ENCODE measurements at places on chromosomes 2 and 18.

DNA sequence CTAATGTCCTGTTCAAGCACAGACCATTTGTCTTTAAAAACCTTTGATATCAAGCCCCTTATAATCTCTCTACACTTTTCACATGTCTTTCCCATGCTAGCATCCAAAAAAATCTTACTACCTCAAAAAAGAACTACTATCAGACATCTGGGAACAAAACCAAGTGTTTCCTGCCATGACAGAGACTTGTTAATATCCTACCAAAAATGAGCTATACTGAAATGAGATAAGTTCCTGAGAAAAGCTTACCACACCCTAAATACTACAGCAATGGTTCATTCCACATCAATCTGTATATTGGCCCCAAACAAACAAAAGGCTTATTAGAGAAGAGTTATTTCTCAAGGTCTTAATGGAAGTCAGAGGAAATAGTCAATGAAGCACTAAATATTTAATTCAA, 230.1 kb downstream of the DYM start:
- DNase-seq, result no peak

DNA sequence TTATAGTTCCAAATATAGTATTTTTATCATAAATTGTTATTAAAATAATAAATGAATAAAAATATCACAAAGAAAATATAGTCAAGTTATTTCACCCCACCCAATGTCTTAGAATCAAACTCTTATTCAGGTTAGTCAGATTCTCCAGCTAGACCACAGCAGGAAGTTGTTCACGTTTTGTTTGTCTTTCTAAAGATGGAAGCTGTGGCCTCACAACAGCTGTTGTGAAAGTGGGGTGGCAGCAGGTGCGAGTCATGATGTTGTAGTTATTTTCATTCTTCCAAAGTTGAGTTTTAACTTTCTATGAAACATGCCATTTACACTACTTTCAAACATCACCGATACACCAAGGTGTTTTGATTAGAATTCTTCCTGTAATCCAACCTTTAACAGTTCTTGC, 272.9 kb downstream of the SLC8A1 start:
- DNase-seq, result no peak

GRCh38 chr2:236604575-236605344, 35.1 kb downstream of the ACKR3 start:
- no peak for DNase-seq

GRCh38 chr18:14086458-14087231, 45.6 kb downstream of the ZNF519 start:
- DNase-seq, result no peak

- no peak for DNase-seq
These were observed 210.0 kb upstream of the SKOR2 start for GRCh38 chr18:47461406-47461948.

GRCh38 chr18:37525262-37525585, 40.4 kb downstream of the CELF4 start:
- no peak for DNase-seq

GRCh38 chr18:31244771-31245394, 73.1 kb upstream of the DSG1 start:
- no peak for DNase-seq

DNA sequence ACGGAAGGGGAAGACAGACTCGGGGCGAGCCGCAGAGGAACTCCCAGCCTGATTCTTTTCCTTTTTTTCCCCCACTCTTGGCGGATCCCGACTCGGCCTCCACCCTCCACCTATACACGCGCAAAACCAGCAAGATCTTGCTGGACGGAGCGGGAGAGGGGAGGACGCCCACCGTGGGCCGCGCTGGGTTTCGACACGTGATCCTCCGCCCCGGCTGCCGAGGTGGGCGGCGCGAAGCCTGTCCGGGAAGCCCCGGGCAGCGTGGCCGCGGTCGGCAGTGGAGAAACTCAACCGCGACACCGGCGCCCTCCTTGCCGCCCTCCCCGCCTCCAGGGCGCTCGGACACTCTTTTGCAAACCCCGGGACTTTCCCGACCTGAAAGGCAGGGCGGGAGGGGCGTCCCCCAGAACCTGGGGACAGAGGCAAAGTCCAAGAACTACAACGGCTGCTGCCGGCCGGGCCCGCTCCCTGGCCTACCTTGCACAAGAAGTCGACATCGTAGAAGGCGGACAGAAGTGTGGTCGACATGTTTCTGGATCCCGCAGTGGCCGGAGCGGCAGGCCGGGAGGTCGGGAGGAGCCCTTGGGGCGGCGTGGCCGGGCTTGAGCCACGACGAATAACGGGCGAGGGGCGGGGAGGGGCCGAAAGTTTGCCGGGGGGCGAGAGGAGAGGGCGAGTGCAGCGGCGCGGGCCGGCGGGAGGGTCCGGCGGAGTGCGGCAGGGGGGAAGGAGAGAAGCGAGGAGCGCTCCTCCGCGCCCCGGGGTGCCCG, 433 bp downstream of the ZFP36L2 start:
- no peak for DNase-seq

DNA sequence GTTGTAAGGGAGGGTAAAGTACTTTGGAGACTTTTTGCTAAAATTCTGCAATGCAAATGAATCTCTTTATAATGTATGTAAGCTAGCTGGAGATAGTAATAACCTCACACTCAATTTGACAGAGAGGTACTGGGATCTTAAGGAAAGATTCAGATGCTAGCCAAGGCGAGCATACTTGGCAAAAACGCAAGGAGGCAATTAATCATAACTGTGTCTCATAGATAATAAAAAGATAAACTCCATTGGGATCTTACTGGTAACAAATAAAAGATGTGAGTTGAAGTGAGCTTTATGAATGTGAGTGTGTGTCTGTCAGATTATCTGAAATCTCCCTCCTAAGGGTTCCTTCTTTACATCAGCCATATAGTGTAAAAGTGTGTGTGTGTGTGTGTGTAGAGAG, 533.0 kb downstream of the TMX3 start:
- DNase-seq, result no peak

Measured in GOT3 (cell line).